Femur (tissue), 1 donor: ENCODE measurements at places on chromosomes 5 and 9.

- no peak for DNase-seq
Observed at GRCh38 chr9:133875131-133875530, 117.0 kb downstream of the VAV2 start.

DNA sequence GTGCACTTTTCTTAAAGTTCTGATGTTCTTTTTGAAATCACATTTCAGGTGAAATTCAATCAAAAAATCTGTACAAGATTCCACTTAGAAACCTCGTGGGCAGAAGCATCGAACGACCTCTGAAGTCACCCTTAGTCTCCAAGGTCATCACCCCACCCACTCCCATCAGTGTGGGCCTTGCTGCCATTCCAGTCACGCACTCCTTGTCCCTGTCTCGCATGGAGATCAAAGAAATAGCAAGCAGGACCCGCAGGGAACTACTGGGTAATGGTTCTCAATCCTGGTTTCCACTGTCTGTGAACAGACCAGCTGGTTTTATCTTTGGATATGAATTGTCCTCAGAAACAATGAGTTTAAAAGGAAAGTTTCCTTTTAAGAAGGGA is 8.1 kb upstream of the SLC2A8 start:
- DNase-seq = no peak

DNA sequence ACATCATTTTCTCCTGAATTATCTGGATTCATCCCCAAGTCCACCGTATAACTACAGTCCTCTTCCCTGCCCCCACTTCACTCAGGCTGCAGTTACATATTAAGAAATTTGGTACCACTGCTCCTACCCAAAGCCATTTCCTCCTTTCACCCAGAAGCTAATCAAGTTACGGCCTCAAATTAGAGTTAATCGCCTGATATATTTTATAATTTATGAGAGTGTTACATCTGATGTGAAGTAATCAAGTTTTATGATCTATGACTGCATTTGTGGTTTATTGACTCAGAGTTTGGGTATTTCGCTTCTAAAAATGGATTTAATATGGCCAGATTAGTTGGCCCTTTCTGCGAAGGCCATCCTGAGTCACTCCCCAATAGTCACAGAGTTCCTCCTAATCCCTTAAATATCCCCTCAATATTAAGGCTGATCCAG is 223.6 kb upstream of the KIF2A start:
- no peak for DNase-seq

- DNase-seq = no peak
Observed at GRCh38 chr5:16934677-16935153, 1.4 kb downstream of the MYO10 start.

DNA sequence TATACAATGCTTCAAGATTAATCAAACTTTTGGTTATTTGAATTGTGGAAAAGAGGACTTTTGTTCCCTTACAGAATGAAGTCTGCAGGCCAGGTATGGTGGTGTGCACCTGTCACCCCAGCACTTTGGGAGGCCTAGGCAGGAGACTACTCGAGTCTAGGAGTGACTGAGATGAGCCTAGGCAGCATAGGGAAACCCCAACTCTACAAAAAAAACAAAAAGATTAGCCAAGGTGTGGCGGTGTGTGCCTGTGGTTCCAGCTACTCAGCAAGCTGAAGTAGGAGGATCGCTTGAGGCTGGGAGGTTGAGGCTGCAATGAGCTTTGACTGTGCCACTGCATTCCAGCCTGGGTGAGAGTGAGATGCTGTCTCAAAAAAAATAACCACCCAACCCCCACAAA is 9.3 kb downstream of the CCNH start:
- no peak for DNase-seq

- no peak for DNase-seq
Observed at GRCh38 chr9:72193478-72193881, 44.2 kb downstream of the GDA start.

DNA sequence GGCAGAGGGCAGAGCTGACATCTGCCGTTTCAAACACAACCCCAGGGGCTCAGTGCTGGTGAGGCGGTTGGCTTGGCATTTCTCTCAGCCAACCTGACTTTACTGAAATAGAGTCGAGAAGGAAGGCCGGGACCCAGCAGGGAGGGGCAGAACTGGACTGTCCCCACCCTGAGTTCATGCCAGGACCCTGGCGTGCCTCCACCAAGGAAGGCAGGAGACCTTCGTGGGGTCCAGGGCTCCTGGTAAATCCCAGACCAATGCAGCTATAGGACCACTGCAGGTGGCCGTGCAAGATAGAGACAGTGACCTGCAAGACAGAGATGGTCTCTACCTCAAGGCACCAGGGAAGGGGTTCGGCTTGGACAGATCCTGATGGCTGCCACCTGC is 132.9 kb downstream of the ROR2 start:
- DNase-seq = no peak

GRCh38 chr9:34310215-34310614 is 18.9 kb downstream of the KIF24 start:
- no peak for DNase-seq

GRCh38 chr5:126600631-126601511 is at the start of gene PHAX:
Gene PHAX (plus strand): TSS chr5:126600947. CDS start chr5:126600963, 16 bp downstream.
- peak; percentile 89 for DNase-seq

DNA sequence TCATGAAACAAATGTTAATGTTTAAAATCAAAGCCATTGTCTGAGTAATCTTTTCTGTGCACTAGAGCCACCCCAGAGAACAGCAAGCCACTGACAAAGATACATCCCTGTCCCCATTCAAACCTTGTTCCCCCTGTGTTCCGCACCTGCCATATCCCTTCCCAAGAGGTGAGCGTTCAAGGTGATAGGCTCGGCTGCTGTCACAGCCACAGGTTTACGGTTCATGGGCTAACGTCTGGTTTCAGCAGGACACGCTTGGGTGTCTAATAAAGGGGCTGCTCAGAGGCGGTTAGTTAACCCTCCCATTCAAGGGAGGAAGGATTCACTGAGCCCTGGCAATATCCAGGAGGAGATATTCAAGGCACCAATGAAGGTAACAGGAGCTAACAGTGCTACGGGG is 24.5 kb upstream of the LAMC3 start:
- DNase-seq = no peak

- no peak for DNase-seq
Observed at GRCh38 chr5:110716247-110717245, 9.9 kb downstream of the TMEM232 start.

DNA sequence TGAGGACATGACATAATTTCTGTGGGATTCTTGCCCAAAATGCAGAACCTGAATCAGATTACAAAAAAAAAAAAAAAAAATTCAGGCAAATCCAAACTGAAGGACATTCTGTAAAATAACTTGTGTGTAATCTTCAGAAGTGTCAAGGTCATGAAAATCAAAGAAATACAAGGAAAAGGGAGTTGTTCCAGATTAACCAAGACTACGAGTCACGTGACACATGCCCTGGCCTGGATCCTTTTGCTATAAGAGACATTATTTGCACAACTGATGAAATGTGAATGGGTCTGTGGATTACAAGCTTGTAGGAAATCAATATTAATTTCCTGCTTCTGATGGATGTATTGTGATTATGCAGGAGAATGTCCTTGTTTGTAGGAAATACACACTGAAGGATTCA is 216.8 kb upstream of the NFIL3 start:
- no peak for DNase-seq

DNA sequence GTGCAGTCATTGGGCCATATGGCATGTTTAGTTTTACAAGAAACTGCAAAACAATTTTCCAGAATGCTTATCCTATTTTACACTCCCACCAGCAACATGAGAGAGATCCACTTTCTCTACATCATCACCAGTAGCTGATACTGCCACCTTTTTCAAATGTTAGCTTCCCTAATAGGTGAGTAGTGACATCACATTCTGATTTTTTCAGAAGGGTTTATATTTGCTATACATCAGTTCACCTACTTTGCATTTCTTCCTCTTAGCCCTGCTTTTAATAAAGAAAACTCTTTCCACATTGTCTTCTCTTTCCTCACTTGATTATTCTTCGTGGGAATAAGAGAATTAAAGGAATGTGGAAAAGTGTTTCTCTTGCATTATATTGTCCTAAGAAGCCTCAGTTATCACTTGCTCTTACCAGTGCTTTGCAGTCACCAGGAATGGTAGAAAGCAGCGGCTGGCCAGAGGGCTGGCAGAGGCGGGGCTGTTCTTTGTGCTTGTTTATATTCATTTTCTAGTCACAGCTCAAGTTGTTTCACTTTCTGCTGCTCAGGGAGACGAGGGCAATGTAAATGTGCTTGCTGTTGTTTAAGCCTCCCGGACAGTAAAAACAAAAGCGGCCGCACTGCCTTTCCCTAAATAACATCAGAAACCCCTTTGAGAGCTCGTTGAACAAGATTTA is 164.8 kb downstream of the HSD17B3 start:
- DNase-seq = peak; percentile 61

DNA sequence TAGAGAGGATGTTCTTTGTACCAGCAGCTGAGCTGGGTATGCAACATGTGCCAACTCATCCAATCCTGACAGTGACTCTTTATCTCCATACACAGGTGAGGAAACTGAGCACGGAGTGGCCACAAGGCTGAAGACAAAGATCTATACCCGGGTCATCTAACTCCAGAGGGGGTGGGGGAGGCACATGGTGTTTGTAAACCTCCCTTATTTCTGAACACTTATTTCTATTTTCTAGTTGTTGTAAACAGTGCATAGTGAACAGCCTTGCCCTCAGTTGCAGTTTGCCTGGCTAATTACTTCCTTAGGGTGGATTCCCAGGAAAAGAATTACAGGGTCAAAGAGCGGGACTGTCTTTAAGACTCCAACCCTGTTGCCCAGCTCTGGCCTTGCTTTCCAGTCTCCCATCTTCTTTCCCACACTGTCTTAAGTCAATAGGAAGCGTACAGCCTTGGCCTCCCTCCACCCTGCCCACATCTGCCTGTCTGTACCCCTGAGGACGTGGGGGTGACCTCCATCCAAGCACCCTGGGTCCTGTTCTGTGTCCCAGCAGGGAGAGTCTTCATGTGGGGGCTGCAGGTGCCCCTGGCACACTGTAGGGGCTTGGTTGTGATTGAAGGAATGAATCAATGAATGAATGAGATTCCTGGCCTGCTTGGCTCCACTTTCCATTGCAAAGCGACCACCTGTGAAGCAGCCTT is 13.2 kb upstream of the FIBCD1 start:
- no peak for DNase-seq

DNA sequence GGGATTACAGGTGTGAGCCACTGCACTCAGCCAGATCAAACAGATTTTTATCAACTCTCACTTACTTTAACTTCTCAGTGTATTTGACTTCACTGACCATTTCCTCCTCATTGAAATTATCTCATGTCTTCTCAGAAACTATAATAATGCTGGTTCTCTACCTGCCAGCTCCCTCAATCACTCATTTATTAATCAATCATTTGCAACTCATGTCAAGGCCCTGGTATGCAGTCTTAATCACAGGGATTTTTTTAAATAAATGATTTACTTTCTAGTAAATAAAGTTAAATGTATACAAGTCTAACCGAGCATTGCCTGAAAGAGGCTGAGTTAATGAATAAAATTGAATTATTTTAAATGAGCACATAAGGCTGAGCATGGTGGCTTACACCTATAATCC is 63.3 kb downstream of the PLPP1 start:
- DNase-seq = no peak

GRCh38 chr9:31605164-31605563 is 779.3 kb upstream of the ACO1 start:
- no peak for DNase-seq

- no peak for DNase-seq
Observed at GRCh38 chr5:167720259-167720658, 571.2 kb upstream of the WWC1 start.

DNA sequence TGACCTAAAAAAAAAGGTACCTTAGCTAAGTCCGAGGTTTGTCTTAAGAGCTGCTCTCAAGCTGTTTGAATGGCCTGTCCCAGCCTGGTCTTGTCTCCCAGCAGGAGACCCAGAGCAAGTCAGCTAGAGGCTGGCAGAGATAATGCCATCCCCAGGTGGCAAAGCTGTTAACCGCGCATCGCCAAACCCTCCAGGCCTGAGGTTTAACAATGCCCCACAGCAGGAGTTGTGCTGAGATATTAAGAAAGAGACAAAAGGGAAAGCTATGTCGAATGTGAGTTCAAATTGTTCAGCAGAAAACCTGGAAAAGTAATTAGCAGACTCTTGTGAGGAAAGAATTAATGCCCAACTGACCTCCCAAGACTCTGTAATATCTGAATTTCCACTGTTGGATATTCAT is 187.1 kb downstream of the FSTL4 start:
- DNase-seq = no peak

DNA sequence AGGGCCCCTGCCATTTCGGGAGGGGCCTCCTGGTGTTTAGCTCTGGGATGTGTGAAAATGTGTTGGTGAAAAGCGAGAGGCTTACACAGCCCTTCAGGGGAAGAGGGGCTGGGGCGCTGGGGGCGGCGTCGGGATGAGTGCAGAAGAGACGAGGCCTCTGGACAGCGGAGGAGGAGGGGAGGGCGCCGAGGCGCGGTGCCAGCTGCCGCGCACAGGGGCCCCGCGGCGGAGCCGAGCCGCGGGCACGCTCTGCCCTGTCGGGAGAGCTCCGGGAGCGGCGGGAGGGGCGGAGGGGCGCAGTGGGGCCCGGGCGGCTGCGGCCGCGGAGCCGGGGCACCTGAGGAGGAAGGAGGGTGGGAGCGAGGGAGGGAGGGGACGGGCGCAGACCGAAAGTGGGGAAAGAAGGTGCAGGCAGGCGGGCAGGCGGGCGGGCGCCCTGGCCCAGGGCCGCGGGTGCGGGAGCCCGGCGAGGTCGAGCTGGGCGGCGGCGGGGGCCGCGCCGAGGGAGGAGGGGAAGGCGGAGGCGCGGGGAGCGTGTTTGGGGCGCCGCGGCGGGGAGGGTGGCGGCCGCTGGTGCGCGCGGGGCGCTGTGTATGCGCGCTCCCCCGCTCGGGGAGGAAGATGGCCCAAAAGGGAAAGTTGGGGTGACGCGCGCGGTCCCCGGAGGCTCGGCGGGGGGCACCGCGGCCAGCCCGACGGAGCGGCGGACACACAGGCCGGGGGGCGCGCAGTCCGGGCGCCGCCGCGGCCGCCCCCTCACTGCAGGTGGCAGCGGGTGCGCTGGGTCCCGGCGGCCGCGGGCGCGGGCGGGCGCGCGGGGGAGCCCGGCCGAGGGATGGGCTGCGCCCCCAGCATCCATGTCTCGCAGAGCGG is at the start of gene PDE8B:
Gene PDE8B (plus strand): TSS at position 590 of the 873 bp plus-strand sequence. CDS start 246 bp downstream, at position 836.
- peak; percentile 34 for DNase-seq

GRCh38 chr5:109703829-109704228 is 14.1 kb downstream of the MAN2A1 start:
- DNase-seq = peak; percentile 57

GRCh38 chr5:83576341-83576740 is 104.8 kb downstream of the VCAN start:
- no peak for DNase-seq

DNA sequence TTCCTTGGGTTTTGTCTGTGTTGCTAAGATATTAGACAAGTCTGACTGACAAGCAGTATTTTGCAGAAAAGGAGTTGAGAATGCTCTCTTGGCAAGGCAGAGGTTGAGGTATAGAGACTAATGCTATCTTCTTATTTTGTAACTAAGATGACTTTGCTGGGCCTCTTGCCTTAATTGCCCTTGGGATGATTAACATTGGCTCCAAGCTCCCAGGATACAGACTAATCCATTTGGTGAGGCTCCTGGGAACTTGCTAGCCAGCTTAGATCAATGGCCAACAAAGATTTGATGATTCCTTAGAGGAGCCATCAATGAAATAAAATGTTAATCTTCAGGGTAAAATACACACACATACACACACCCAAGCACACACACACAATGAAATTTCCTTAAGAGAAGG is 28.7 kb upstream of the AP3B1 start:
- no peak for DNase-seq

GRCh38 chr5:109252731-109253130 is 157.0 kb downstream of the PJA2 start:
- no peak for DNase-seq
